ENCODE measurements at places on chromosomes 1 and 21.

GRCh38 chr1:220684890-220685289 is 5.3 kb upstream of the C1orf115 start:
- no peak for DNase-seq

- no peak for DNase-seq
These were observed 14.3 kb downstream of the SMG5 start for GRCh38 chr1:156268336-156268735.

- DNase-seq: no peak
These were observed at the start of gene THBS3 for GRCh38 chr1:155207806-155208540. Gene THBS3, minus strand, starts transcription at chr1:155207897. Its CDS starts 21 bp downstream, at chr1:155207876.

- no peak for DNase-seq
These were observed 390.4 kb downstream of the TGFB2 start for GRCh38 chr1:218735436-218736032.

Data from activated naive CD8-positive, alpha-beta T cell treated with anti-CD3 and anti-CD28 coated beads, Interleukin-2, amount 50 U/mL, for 16 hours (primary cell).